Nephron progenitor cell (in vitro differentiated cells): ENCODE measurements at places on chromosomes 4 and X.

DNA sequence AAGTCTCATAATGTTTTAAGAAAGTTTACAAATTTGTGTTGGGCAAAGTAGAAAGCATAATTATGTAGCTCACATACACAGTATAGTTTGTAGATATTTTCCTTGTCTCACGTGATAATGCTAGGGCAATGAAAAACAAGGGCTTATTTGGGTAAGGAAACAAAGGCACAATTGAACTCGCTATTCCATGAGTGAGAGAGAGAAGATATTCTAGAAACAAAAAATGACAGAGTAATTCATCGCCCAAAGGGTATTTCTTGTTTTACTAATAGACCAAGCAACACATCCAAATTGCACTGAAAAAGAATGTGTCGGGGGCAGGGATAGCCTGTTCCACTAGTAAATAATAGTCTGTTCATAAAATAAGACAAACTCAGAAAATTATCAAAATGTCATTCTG lies 3.6 kb upstream of the ASB11 start:
- DNase-seq: no peak
- no peak overlapping the region for H3K4me3 ChIP-seq
- no peak overlapping the region for H3K27ac ChIP-seq
- H3K4me1 ChIP-seq: no peaks in the 10 kb centered on the region
- peaks cover 12% of the 10 kb centered on the region for H3K36me3 ChIP-seq

- no peak for DNase-seq
- peaks cover 5% of the 10 kb centered on the region for H3K27me3 ChIP-seq
- H3K36me3 ChIP-seq: no peaks in the 10 kb centered on the region
- no peak overlapping the region for H3K4me3 ChIP-seq
- no peaks in the 10 kb centered on the region for H3K4me1 ChIP-seq
Observed at GRCh38 chrX:130378024-130378669, 7.3 kb downstream of the GPR119 start.

GRCh38 chr4:81466841-81467671 lies 4.7 kb downstream of the RASGEF1B start:
- peak overlapping the region; percentile 10 for H3K4me3 ChIP-seq

GRCh38 chr4:128359422-128359821 lies 71.8 kb upstream of the PGRMC2 start:
- no peak overlapping the region for H3K27ac ChIP-seq
- H3K4me3 ChIP-seq: no peak overlapping the region
- peaks cover 9% of the 10 kb centered on the region for H3K36me3 ChIP-seq
- DNase-seq: no peak
- H3K27me3 ChIP-seq: no peaks in the 10 kb centered on the region
- H3K4me1 ChIP-seq: peaks cover 10% of the 10 kb centered on the region

GRCh38 chr4:2696423-2696822 lies 59.7 kb downstream of the TNIP2 start:
- H3K4me1 ChIP-seq: peaks cover 29% of the 10 kb centered on the region
- H3K36me3 ChIP-seq: peaks cover 90% of the 10 kb centered on the region
- no peak overlapping the region for H3K4me3 ChIP-seq
- H3K27ac ChIP-seq: no peak overlapping the region

- no peak overlapping the region for H3K27ac ChIP-seq
- no peaks in the 10 kb centered on the region for H3K36me3 ChIP-seq
- H3K27me3 ChIP-seq: no peaks in the 10 kb centered on the region
- H3K4me1 ChIP-seq: no peaks in the 10 kb centered on the region
- DNase-seq: no peak
Observed at GRCh38 chrX:142186103-142186502, 19.0 kb downstream of the MAGEC2 start.

DNA sequence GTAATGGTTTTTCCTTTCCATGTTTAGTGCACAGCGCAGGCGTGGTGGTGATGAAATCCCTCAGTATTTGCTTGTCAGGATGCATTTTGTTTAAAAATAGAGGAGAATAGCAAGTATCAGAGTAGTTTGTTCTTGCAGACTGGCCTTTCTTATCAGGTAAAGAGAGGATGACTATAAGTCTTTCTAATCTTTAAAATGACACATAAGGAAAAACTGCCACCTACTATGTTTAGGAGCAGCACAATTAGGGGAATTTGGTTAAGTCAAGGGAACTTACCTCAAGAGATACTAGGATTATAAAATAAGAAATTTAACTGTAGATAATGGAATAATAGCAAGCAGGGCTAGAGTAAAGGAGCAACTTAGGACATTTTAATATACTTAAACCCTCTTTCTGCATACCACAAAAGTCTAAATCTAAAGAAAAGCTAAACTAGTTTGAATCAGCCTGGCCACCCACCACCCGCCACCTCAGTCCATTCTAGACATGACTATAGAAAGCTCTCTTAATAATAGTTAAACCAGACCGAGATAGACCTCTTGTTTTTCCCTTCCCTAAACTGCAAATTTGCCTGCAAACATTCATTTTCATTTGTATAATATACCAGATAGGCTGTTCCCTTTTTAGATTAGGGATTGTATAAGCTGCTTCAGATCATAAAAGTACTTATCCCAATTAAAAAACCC lies 62.0 kb downstream of the APOOL start:
- H3K4me3 ChIP-seq: no peak overlapping the region
- DNase-seq: no peak
- H3K27me3 ChIP-seq: no peaks in the 10 kb centered on the region
- H3K27ac ChIP-seq: no peak overlapping the region

- H3K4me1 ChIP-seq: no peaks in the 10 kb centered on the region
Observed at GRCh38 chrX:95718746-95719145, 965.9 kb upstream of the DIAPH2 start.

DNA sequence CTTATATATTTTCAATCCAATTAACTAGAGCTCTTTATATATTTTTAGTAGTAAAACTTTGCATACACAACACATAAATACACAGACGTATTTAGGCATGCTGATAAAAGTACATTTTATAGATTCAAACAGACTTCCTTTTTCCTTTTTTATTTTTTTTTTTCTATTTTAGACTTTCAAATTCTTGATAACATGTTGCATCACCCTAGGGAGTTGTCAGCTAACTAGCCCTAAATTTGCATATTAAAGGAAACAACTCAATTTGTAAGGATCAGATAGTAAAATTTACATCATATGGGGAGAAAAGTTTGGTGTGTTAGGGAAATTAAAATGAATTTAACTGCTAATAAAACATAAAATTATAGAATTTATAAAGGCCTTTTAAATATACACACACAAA lies 47.4 kb upstream of the APOOL start:
- H3K4me1 ChIP-seq: no peaks in the 10 kb centered on the region
- no peak for DNase-seq
- H3K27ac ChIP-seq: no peak overlapping the region
- no peaks in the 10 kb centered on the region for H3K27me3 ChIP-seq

GRCh38 chr4:127291316-127291715 lies 341.4 kb upstream of the INTU start:
- no peak for DNase-seq
- H3K4me3 ChIP-seq: no peak overlapping the region
- H3K27ac ChIP-seq: no peak overlapping the region
- no peaks in the 10 kb centered on the region for H3K4me1 ChIP-seq

DNA sequence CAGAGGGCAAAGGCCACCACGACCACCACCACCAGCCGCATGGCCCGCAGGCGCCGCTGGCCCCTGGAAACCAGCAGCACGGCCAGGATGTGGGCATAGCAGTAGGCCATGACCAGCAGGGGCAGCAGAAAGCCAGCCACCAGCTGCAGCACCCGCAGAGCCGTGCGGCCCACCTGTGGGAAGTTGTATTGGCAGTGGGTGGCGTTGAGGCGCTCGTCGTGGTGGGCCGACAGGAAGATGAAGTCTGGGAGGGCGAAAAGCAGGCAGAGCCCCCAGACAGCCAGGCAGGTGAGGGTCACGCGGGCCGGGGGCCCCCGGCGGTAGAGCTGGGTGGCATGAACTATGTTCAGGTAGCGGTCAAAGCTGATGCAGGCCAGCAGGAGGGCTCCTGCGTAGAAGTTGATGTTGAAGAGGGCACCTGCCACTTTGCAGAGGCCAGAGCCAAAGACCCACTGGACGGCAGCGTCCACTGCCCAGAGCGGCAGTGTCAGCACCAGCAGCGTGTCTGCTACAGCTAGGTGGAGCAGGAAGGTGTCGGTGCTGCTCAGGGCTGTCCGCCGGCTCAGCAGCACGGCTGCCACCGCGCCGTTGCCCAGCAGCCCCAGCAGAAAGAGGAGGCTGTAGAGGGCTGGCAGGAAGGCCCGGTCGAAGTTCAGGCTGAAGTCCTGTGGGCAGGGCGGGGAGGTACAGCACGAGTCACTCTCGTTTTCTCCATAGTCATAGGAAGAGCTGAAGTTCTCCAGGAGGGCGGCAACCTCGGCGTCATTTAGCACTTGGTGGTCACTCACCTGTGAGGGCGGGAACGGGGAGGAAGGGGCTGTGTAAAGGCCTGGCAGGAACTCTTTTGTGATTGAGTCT lies 1.4 kb downstream of the CXCR3 start:
- peaks cover 15% of the 10 kb centered on the region for H3K36me3 ChIP-seq
- H3K4me3 ChIP-seq: no peak overlapping the region
- DNase-seq: no peak
- peaks cover 14% of the 10 kb centered on the region for H3K4me1 ChIP-seq
- no peak overlapping the region for H3K27ac ChIP-seq

- DNase-seq: no peak
- no peak overlapping the region for H3K4me3 ChIP-seq
- H3K27ac ChIP-seq: peak overlapping the region; percentile 67
- H3K27me3 ChIP-seq: no peaks in the 10 kb centered on the region
- H3K4me1 ChIP-seq: peaks cover 13% of the 10 kb centered on the region
Observed at GRCh38 chr4:86015412-86016350, 344.2 kb downstream of the MAPK10 start.

GRCh38 chrX:70117738-70118137 lies 15.5 kb upstream of the IGBP1 start:
- no peak for DNase-seq
- no peaks in the 10 kb centered on the region for H3K36me3 ChIP-seq
- H3K27ac ChIP-seq: no peak overlapping the region
- no peaks in the 10 kb centered on the region for H3K27me3 ChIP-seq
- H3K4me3 ChIP-seq: no peak overlapping the region

- H3K27me3 ChIP-seq: no peaks in the 10 kb centered on the region
- H3K4me1 ChIP-seq: no peaks in the 10 kb centered on the region
- H3K36me3 ChIP-seq: no peaks in the 10 kb centered on the region
Observed at GRCh38 chrX:154908821-154909220, 22.7 kb downstream of the F8A1 start.

DNA sequence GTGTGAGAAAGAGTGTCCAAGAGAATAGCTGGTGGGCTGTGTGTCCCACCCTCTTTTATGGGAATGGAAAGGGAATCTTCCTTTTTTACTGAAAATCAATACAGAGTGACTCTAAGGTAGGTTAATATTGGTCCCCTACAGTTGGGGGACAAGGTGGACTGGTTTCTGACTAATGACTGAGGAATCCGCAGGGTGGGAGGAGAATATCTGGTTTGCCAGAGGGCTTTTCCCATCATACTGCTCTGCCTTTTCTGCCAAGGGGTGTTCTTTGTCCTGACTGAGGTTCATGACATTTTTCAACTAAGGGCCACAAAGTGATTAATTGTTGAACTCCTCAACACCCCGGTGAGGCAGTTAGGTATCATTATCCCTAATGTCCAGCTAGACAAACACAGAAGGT lies 261.6 kb downstream of the SPATA18 start:
- H3K4me1 ChIP-seq: peaks cover 29% of the 10 kb centered on the region
- H3K36me3 ChIP-seq: peaks cover 3% of the 10 kb centered on the region
- DNase-seq: peak; percentile 5
- H3K27me3 ChIP-seq: peaks cover 2% of the 10 kb centered on the region
- H3K27ac ChIP-seq: peak overlapping the region; percentile 95

DNA sequence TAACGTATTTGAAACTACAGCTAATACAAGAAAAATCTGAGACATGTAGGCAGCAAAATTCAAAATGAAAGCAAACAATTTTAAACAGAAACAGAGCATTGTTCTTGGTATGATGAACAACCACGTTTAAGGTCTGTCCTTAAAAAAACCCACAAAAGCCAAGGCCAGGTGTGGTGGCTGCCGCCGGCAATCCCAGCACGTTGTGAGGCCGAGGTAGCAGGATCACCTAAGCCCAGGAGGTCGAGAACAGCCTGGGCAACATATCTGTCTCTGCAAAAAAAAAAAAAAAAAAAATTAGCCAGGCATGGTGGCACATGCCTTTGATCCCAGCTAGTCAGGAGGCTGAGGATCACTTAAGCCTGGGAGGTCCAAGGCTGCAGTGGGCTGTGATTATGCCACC lies 13.7 kb downstream of the RWDD4 start:
- H3K27ac ChIP-seq: no peak overlapping the region
- no peak overlapping the region for H3K4me3 ChIP-seq
- DNase-seq: no peak
- no peaks in the 10 kb centered on the region for H3K4me1 ChIP-seq
- H3K27me3 ChIP-seq: no peaks in the 10 kb centered on the region

DNA sequence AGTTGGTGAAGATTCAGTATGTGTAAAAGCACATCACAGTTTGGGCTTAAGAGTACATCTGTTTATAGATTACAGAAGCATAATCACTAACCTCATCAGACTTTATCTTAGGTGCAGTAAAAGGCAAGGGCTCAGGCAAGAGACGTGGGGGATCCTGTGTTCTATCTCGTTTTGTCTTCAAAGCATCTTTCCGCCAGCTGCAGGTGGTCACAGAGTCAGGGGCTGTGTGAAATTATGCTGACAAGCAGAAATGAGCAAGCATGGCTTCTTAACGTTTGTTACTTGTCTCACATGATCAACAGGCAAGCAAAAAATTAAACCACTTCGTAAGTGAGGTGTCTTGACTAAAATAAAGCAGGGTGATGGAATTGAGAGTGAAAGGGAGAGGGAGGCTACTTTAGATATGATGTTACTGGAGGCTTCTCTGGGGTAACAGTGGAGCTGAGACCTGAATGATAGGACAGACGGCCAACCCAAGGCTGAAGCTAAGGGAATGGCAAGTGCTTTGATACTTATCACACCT lies 1.4 kb upstream of the TEC start:
- H3K27ac ChIP-seq: no peak overlapping the region
- H3K27me3 ChIP-seq: peaks cover 56% of the 10 kb centered on the region
- H3K36me3 ChIP-seq: no peaks in the 10 kb centered on the region
- H3K4me1 ChIP-seq: peaks cover 3% of the 10 kb centered on the region

GRCh38 chrX:93422693-93423092 lies 250.7 kb downstream of the NAP1L3 start:
- H3K36me3 ChIP-seq: no peaks in the 10 kb centered on the region
- peaks cover 4% of the 10 kb centered on the region for H3K27me3 ChIP-seq
- H3K4me3 ChIP-seq: no peak overlapping the region

DNA sequence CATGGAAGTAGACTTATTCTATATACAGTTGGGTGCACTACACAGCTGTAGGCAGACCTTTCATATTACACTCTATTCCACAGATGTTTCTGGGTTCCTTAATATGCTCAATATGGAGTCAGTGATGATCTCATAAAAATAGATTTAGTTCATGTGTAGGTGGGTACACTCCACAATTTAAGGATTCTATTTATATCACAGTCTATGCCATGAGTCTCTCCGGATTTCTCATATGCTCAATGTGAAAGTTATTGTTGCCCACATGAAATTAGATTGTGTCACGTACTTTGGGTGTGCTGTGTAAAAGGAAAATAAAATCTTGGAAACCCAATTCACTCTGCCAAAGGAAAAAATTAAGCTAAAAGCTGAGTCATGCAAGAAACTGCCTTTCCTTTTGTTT lies 32.5 kb upstream of the TASL start:
- no peak overlapping the region for H3K4me3 ChIP-seq
- no peak overlapping the region for H3K27ac ChIP-seq
- no peaks in the 10 kb centered on the region for H3K27me3 ChIP-seq
- no peaks in the 10 kb centered on the region for H3K36me3 ChIP-seq
- no peaks in the 10 kb centered on the region for H3K4me1 ChIP-seq

GRCh38 chrX:42028109-42028508 lies 104.8 kb upstream of the CASK start:
- H3K27ac ChIP-seq: no peak overlapping the region
- no peaks in the 10 kb centered on the region for H3K4me1 ChIP-seq
- H3K36me3 ChIP-seq: no peaks in the 10 kb centered on the region
- no peaks in the 10 kb centered on the region for H3K27me3 ChIP-seq
